ENCODE measurements at places on chromosomes 2 and 18.

DNA sequence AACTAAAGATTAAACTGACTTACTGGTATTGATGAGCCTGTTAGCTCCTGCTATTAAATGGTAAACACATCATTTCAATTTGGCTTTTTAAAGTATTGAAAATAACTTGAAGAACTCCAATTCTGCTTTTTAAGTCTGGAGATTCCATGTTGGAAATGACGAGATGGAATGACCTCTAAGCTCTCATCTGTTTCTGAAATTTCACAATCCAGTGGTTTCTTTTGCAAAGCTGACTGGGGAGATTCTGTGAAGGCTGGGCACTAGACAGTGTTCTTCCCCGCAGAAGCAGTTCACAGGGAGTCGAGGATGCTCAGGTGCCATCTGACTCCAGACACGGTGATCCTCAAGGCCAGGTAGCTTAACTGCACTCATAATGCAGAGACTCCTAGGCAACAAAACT, 44.7 kb downstream of the DHRS9 start:
- no peak for DNase-seq

DNA sequence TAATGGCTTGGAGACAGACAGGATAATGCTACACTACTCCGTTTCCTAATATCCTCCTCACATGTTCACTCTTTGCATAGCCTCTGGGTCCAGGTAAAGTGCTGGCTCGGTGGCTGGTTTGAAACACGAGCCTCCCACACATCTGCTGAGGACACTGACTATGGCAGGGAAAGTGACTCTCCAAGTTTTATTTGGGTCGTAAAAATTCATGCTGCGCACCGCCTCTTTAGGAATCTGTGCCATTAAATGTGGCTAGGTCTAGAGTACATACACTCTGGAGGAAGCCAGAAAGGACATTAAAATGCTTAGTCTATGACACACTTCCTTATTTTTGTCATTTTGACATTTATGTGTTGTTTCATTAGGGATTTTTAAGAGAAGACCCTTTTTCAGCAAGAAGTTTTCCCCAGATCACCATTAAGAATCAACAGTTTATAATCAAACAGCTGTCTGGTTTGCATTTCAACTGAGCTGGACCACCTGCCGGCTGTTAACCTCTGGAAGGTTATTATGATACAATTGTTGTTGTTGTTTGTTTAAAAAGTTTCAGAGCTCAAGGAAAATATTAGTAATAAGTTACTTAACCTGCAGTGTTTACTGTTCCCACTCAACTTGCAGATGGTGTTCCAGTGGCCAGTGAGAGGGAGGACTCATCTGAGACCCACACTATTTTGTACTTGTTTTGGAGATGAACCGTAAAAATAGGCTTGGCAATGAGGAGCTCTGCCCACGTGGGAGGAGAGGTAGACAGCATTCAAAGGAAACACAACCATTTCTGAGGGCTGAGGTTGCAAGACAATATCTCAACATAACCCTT, 443.3 kb upstream of the MEIS1 start:
- no peak for DNase-seq

GRCh38 chr2:127196998-127197397, 23.1 kb downstream of the CYP27C1 start:
- DNase-seq, result no peak

- no peak for DNase-seq
These were observed 281.5 kb downstream of the AFF3 start for GRCh38 chr2:99860720-99861375.

DNA sequence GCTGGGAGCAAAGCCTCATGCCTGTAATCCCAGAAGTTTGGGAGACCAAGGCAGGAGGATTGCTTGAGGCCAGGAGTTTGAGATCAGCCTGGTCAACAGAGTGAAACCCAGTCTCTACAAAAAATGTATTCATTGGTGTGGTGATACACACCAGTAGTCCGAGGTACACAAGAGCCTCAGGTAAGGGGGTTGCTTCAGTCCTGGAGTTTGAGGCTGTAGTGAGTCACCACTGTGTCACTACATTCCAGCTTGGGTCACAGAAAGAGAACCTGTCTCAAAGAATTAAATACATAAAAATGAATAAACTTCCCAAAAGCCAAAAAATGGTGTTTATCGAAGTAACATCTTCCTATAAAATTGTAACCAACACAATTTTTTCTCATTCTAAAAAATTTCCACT, 568.1 kb upstream of the LINC00305 start:
- DNase-seq, result no peak
